ENCODE measurements at places on chromosomes 2 and 18.

- peaks cover 14% of the 10 kb centered on the region for H3K4me1 ChIP-seq
- H3K4me3 ChIP-seq, result no peak overlapping the region
- no peaks in the 10 kb centered on the region for H3K27me3 ChIP-seq
- no peaks in the 10 kb centered on the region for H3K36me3 ChIP-seq
- H3K27ac ChIP-seq, result no peak overlapping the region
Observed at GRCh38 chr18:25832001-25832604, 258.3 kb downstream of the SS18 start.

DNA sequence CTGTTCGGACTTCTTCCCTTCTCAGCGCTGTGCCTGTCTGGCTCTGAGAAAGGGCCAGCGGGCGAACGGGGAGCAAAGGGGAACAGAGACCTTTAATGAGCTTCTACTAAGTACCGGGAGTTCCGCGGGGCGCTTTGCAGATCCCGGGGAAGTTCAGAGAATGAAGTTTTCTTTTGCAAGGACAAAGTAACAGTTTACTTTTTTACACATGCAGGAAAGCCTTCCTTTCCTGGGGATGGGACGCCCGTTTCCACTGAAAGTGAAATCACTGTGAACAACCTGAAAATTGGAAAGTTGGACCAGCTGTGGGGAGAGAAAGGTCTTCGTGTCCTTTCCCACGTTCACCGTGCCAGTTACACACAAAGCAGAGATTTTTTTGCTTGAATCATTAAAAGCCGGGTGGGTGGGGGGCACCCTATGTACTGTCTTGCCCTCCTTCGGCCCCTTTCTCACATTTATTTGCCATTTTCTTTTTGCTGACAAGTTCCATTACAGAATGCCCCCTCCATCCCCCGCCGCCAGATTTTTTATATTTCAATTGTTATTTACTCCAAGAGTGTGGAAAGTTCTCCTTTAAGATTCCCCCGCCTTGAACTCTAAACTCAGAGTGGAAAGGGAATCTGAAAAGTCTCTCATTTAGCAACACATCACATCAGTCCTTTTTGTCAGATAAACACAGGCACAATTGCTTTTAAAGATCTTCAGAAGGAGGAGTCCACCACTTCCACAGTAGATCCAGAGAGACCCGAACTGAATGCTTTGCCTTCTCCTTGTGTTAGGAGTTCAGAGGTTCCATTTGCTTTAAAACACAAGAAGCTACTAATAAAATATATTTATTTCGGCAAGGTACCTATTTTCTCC is 1.1 kb upstream of the FN1 start:
- no peaks in the 10 kb centered on the region for H3K36me3 ChIP-seq
- no peaks in the 10 kb centered on the region for H3K27me3 ChIP-seq
- peak overlapping the region; percentile 58 for H3K4me3 ChIP-seq
- no peaks in the 10 kb centered on the region for H3K4me1 ChIP-seq

DNA sequence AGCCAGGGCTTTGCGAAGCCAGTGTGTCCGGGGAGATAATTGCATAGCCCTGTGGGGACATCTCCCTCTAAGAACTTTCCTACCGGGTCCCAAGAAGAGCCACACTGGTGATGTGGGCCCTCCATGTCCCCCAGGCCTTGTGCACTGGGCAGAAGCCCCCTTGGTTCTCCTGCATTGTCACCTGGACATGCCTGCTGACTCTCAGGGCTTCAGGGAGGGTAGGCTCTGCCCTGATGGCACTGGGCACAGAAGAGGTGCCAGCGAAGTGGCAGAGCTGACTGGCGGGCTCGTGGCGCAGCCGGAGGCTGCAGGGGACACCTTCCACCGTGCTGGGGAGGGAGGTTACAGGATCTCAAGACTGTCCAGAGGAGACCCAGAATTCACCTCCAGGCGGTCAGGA is 28.3 kb downstream of the GLI2 start:
- no peak overlapping the region for H3K27ac ChIP-seq
- no peaks in the 10 kb centered on the region for H3K4me1 ChIP-seq
- peaks cover 1% of the 10 kb centered on the region for H3K27me3 ChIP-seq

- no peaks in the 10 kb centered on the region for H3K36me3 ChIP-seq
- H3K4me1 ChIP-seq, result no peaks in the 10 kb centered on the region
- no peak overlapping the region for H3K27ac ChIP-seq
- no peaks in the 10 kb centered on the region for H3K27me3 ChIP-seq
Observed at GRCh38 chr2:164302786-164303185, 318.5 kb downstream of the GRB14 start.

GRCh38 chr18:6638447-6638846 is 91.1 kb upstream of the ARHGAP28 start:
- no peak overlapping the region for H3K4me3 ChIP-seq
- no peaks in the 10 kb centered on the region for H3K27me3 ChIP-seq
- H3K4me1 ChIP-seq, result no peaks in the 10 kb centered on the region
- H3K36me3 ChIP-seq, result no peaks in the 10 kb centered on the region
- no peak overlapping the region for H3K27ac ChIP-seq

DNA sequence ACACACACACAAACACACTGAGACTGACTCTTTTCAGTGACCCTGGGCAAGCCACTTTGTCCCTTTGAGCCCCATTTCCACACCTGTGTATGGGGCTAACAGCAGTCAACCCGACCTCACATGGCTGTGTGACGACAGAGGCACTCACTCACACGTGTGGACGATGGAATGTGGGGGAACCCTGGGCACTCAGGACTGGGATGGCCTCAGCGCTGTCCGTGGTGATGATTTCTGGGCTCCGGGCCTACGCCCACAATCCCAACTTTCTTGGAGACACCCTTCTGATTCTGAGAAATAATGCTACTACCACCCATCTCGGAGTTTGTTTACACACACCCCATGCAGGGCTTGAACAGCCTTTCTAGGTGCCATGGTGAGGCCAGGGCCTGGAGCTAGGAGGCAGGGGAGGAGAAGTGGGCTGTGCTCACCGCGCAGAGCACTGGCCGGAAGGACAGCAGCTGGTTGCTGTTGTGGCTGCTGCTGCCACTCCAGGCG is 1.5 kb downstream of the CRYBA2 start:
- DNase-seq, result no peak
- H3K4me1 ChIP-seq, result peaks cover 4% of the 10 kb centered on the region
- peaks cover 100% of the 10 kb centered on the region for H3K27me3 ChIP-seq
- no peak overlapping the region for H3K4me3 ChIP-seq

- H3K27ac ChIP-seq, result no peak overlapping the region
- H3K27me3 ChIP-seq, result no peaks in the 10 kb centered on the region
- H3K36me3 ChIP-seq, result no peaks in the 10 kb centered on the region
- H3K4me3 ChIP-seq, result no peak overlapping the region
- DNase-seq, result peak; percentile 19
Observed at GRCh38 chr18:57085371-57085770, 61.5 kb upstream of the BOD1L2 start.

GRCh38 chr2:10482913-10483312 is 34.8 kb upstream of the ODC1 start:
- peaks cover 3% of the 10 kb centered on the region for H3K27me3 ChIP-seq
- no peaks in the 10 kb centered on the region for H3K36me3 ChIP-seq
- H3K4me3 ChIP-seq, result no peak overlapping the region
- H3K27ac ChIP-seq, result no peak overlapping the region
- DNase-seq, result no peak

GRCh38 chr2:114929225-114929624 is 486.8 kb downstream of the DPP10 start:
- no peak overlapping the region for H3K4me3 ChIP-seq
- DNase-seq, result no peak
- no peaks in the 10 kb centered on the region for H3K36me3 ChIP-seq
- H3K27me3 ChIP-seq, result no peaks in the 10 kb centered on the region
- no peaks in the 10 kb centered on the region for H3K4me1 ChIP-seq

GRCh38 chr2:224513991-224514390 is 71.2 kb downstream of the CUL3 start:
- no peaks in the 10 kb centered on the region for H3K4me1 ChIP-seq
- no peak overlapping the region for H3K4me3 ChIP-seq
- no peak overlapping the region for H3K27ac ChIP-seq
- no peak for DNase-seq

GRCh38 chr2:233248999-233249398 is 2.5 kb upstream of the ATG16L1 start:
- peaks cover 8% of the 10 kb centered on the region for H3K4me1 ChIP-seq
- H3K36me3 ChIP-seq, result no peaks in the 10 kb centered on the region
- H3K4me3 ChIP-seq, result no peak overlapping the region

GRCh38 chr2:59025157-59025757 is 784.1 kb upstream of the FANCL start:
- peaks cover 2% of the 10 kb centered on the region for H3K27me3 ChIP-seq
- H3K4me1 ChIP-seq, result no peaks in the 10 kb centered on the region
- peak; percentile 39 for DNase-seq
- no peak overlapping the region for H3K27ac ChIP-seq
- H3K36me3 ChIP-seq, result no peaks in the 10 kb centered on the region

- peak; percentile 57 for DNase-seq
- H3K4me1 ChIP-seq, result no peaks in the 10 kb centered on the region
Observed at GRCh38 chr2:210195101-210195852, 24.1 kb upstream of the KANSL1L start.

DNA sequence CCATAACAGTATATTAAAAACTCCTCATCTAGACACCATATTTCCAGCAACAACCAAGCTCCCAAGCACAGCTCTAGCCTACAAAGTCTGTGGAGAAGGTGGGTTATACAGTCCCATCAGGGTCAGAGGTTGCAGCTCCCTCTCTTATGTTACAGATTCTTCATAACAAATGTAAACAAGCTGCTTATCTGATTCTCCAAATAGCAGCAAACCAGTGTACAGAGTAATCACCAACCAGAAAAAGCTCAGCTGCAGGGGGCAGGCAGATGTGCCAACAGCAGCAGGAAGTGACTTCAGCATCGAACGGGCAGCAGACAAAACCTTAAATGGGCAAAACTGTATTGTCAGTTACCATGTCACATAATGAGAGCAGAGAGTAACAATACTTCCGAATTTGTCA is 52.9 kb upstream of the NABP1 start:
- H3K4me3 ChIP-seq, result no peak overlapping the region
- H3K27ac ChIP-seq, result no peak overlapping the region
- H3K27me3 ChIP-seq, result no peaks in the 10 kb centered on the region
- H3K36me3 ChIP-seq, result no peaks in the 10 kb centered on the region

GRCh38 chr2:178111743-178112142 is 494 bp upstream of the RBM45 start:
- DNase-seq, result no peak
- H3K27ac ChIP-seq, result no peak overlapping the region
- no peaks in the 10 kb centered on the region for H3K36me3 ChIP-seq
- H3K4me3 ChIP-seq, result no peak overlapping the region

GRCh38 chr18:51100385-51101120 is 70.5 kb downstream of the SMAD4 start:
- no peak for DNase-seq
- no peak overlapping the region for H3K27ac ChIP-seq
- H3K4me1 ChIP-seq, result no peaks in the 10 kb centered on the region
- H3K36me3 ChIP-seq, result no peaks in the 10 kb centered on the region
- no peaks in the 10 kb centered on the region for H3K27me3 ChIP-seq
- no peak overlapping the region for H3K4me3 ChIP-seq

DNA sequence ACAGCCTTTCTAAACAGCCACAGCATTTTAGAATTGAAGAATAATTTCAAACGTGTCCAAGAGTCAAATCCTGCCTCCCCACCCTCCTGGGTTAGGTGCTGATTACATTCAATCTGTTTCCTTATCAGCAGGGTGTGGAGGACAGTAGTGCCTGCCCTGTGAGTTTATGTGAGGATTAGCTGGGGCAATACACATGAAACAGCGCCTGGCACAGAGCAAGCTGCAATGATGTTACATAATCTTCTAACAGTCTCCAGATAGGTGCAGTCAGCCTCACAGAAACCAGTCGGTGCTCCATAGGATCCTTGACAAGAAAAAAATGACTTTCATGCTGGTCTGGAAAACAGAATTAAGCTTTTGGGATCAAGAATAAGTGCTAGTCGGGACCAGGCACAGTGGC is 91.7 kb upstream of the ITGA6 start:
- H3K27me3 ChIP-seq, result no peaks in the 10 kb centered on the region
- H3K4me3 ChIP-seq, result no peak overlapping the region
- DNase-seq, result peak; percentile 94
- H3K4me1 ChIP-seq, result peaks cover 12% of the 10 kb centered on the region
- H3K27ac ChIP-seq, result peak overlapping the region; percentile 71
- H3K36me3 ChIP-seq, result no peaks in the 10 kb centered on the region

- no peak overlapping the region for H3K27ac ChIP-seq
- H3K4me1 ChIP-seq, result no peaks in the 10 kb centered on the region
- no peaks in the 10 kb centered on the region for H3K27me3 ChIP-seq
- no peaks in the 10 kb centered on the region for H3K36me3 ChIP-seq
- H3K4me3 ChIP-seq, result no peak overlapping the region
- DNase-seq, result no peak
Observed at GRCh38 chr18:70142001-70142400, 63.5 kb downstream of the RTTN start.

DNA sequence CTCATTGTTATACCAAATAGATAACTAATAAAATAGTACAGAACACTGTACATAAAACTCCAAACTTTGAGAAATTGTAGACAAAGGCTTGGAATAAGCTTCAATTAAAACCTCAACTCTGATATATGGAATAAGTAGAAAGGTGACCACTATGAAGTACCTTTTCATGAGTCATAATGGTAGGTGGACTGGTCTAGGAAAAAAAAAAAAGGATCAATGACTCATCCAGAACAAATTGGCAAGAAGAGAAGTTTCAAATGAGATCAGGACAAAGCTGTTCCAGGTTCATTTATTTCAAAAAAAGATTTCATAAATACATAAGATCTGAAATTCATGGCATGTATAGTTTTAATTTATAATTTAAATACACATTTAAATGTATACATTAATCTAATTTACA is 769.7 kb downstream of the SUCLG1 start:
- H3K4me1 ChIP-seq, result no peaks in the 10 kb centered on the region
- H3K27me3 ChIP-seq, result no peaks in the 10 kb centered on the region
- no peak for DNase-seq
- no peaks in the 10 kb centered on the region for H3K36me3 ChIP-seq

- no peaks in the 10 kb centered on the region for H3K36me3 ChIP-seq
- no peaks in the 10 kb centered on the region for H3K27me3 ChIP-seq
- H3K27ac ChIP-seq, result no peak overlapping the region
- no peak for DNase-seq
- no peak overlapping the region for H3K4me3 ChIP-seq
Observed at GRCh38 chr2:8022908-8023640, 658.8 kb upstream of the ID2 start.

Data from small intestine (tissue), 16 donors.